Hair follicular keratinocyte (primary cell): ENCODE measurements at places on chromosomes 2 and 18. TPM values are rescaled to one million over a fixed set of nuclear protein-coding genes. Genes with fewer than 3 reads are reported as not detected.

MAP3K19 gene
- not detected in 2 replicates for total RNA-seq

NDUFAF7 gene
- total RNA-seq = 10.7 and 14.3 TPM in 2 replicates

C2orf68 gene
- 11.1 and 12.7 TPM in 2 replicates for total RNA-seq

CNTNAP5 gene
- total RNA-seq = not detected in 2 replicates

CYRIA gene
- total RNA-seq = 0.30 and 0.31 TPM in 2 replicates

TMEFF2 gene
- 0.08 TPM in 1 of 2 replicates, not detected in the other for total RNA-seq
